ENCODE measurements at places on chromosomes 3 and 15.
A peak's percentile ranks its signal among the peaks of the same experiment; 100 is the strongest.

GRCh38 chr3:156274791-156275190 is 154.4 kb downstream of the KCNAB1 start:
- no peak for DNase-seq

GRCh38 chr3:4852780-4853748 is 126.2 kb upstream of the BHLHE40 start:
- DNase-seq, result no peak

DNA sequence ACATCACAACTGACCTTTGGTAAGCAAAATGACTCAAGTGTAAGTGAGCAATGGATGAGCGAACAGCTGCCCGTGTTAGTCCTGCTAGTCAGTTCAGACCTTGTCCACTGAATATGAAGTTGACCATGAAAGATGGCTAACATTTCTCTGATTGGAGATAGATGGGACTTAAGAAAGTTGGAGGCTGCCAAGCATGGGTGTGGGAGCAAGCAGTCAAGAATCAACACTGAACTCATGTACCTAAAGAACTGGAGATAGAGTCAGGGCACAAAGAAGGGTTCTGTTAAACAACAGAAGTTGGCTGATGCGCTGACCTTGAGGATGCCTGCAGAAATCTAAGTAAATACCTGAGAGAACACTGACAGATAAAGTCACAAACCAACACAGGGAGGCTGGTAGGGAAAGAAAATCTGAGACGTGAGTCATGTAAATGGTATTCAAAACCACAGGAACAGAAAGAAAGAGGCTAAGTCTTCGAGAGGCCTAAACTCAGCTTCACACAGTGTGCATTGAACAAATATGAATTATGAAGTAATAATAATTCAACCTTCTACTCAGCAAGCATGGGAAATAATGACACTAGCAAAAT is 30.7 kb upstream of the ANPEP start:
- DNase-seq, result no peak

DNA sequence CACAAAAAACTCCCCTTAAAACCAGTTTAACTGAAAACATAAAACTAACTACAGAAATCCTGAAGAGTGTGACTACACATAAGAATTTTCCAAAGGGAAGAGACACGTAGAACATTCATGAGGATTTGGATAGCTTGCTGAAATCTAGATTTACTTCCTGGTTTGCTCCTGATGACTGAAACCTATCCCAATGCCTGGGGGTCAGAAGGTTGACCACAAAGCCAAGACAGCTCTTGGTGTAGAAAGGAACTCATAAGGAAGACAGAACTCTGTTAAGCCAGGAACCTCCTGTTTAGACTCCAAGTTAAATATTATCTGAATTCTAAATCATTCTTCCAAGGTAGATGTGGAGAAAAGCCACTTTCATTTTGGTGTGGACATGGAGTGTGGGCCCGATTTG is 92.8 kb downstream of the TFG start:
- DNase-seq, result no peak

- DNase-seq, result no peak
Measured at GRCh38 chr15:41483519-41483918, 10.2 kb upstream of the ITPKA start.

- DNase-seq, result no peak
Measured at GRCh38 chr3:193828477-193828876, 235.5 kb downstream of the OPA1 start.

DNA sequence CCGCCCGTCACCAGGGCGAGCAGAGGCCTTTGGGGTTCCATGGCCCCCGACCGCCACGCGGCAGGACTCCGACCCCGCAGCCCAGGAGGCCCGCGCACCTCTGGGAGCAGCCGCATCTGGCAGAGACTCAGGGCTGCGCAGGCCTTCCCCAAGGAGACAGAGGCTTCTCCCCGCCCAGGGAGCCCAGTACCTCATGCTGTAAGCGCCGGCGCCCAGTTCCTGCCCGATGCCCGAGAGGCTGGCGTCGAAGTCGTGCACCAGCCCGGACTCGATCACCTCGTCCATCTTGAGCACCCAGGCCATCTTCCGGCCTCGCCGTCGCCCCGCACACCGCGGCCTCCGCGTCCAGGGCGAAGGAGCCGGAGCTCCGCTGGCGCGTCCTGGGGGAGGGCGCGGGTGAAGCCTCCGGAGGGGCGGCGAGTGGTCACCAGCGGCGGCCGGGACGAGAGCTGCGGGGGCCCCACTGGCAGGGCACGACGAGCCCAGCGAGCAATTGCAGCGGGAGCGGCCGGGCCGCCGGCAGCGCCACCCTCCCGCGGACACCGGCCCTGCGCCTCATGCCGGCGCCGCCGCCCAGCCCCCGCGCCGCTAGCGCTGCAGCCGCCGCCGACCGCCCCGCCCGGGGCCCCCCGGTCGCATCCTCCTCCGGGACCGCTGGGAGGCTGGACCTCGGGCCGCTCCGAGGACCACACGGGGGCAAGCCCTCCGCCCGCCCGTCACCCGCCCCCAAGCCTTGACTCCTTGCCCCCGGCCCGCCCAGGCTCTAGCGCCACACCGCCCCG is 468 bp downstream of the UBP1 start:
- peak; percentile 55 for DNase-seq

- no peak for DNase-seq
Measured at GRCh38 chr15:75712668-75713337, at the start of gene CSPG4. CSPG4 (minus strand) TSS chr15:75712848; CDS start chr15:75712755, 93 bp downstream.

GRCh38 chr3:161925749-161926360 is 429.2 kb downstream of the OTOL1 start:
- no peak for DNase-seq

- DNase-seq, result no peak
Measured at GRCh38 chr3:151386056-151386455, 1.5 kb upstream of the P2RY12 start.
